ENCODE measurements at places on chromosomes 4 and X.
A peak's percentile ranks its signal among the peaks of the same experiment; 100 is the strongest.

DNA sequence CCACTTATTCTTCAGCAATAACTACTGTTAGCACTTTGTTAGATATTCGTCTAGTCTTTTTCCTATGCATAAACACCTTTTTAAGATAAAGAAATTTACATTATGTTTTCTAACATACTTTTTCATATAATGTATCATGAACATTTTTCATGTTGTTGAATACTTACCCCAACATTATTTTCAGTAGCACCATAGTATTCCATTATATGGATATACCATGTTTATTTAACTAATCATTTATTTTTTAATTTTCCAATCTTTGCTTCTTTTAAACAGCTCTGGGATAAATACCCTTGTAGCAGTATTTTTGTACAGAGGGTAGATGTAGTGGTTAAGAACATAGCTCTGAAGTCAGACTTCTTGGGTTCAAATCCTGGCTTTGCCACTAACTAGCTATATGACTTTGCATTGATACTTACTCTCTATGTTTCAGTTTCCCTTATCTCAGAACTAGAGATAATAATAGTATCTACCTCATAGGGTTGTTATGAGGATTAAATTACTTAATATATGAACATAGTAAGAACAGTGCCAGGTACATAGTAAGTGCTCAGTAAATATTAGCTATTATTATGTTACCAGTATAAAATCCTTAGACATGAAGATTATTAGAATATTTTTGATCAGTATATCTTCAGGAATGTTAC, 11.3 kb downstream of the EXOC1 start:
- no peak for DNase-seq

DNA sequence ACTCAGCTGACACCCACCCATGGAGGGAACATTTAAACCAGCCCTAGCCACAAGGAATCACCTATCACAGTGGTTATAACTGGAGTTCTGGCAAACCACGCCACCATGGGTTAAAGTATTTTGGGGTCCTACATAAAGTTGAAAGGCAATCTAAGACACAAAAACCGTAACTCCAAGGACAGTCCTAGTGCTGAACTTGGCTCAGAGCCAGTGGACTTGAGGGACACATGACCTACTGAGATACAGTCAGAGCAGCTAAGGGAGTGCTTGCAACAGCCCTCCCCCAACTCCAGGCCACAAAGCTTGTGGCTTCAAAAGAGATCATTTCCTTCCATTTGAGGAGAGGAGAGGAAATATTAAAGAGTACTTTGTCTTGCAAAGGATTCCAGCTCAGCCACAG, 300.5 kb downstream of the FGF13 start:
- DNase-seq = no peak

GRCh38 chrX:127404161-127404560, 584.6 kb downstream of the PRR32 start:
- no peak for DNase-seq

DNA sequence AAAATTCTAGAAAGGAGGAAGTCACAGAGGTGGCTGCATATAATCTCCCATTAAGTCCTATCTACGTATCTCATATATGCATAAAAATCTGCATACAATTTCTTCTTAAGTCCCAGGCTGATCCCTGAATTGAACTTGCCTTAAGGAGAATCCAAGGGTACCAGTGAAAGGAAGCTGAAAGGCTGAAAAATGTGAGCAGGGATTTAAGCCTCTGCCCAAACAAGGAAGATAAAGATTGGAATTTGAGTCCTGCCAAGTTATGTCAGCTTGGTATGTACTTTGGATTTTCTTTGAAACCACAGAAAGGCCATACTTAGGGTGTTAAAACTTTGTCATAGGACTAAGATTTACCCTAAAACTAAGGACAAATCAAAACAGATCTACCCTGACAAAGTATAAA, 26.5 kb upstream of the GEMIN8 start:
- DNase-seq = no peak

DNA sequence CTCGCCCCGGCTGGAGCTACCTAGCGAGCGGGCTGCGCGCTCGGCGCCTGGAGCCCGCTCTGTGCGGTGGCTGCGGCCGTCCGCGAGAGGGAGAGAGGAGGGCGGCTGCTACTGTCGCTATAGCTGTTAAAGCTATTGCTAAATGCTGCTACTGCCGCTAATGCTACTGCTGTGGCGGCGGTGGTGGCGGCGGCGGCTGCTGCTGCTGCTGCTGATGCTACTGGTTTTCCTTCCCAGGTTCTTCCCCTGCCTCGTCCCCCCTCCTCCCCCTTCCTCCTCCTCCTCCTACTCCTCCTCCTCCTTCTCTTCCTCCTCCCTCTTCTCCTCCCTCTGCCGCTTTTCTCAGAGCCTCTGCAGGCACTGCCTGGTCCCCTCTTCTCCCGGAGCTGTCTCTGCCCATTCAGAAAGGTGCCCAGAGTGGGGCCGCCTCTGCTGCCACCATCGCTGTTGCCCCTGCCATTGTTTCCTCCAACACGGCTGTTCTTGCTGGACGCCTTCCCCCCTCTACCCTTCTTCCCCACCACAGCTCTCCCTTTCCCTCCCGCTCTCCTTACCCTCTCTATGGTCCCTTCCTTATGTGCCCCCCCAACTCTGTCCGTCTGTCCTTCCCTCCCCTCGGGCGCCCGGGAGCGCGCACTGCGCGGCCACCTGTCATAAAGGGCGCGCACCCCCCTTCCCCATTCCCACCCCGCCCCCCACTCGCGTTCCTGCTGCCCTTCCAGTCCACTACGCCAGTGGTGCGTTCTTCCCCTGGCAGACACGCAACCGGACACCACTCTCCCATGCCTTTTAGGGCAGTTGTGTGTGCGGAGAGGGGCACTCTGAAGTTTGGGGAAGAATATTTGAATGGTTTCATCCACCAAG, at the start of gene NEXMIF:
Gene NEXMIF (minus strand): TSS at position 228 of the 864 bp plus-strand sequence.
- DNase-seq = no peak

DNA sequence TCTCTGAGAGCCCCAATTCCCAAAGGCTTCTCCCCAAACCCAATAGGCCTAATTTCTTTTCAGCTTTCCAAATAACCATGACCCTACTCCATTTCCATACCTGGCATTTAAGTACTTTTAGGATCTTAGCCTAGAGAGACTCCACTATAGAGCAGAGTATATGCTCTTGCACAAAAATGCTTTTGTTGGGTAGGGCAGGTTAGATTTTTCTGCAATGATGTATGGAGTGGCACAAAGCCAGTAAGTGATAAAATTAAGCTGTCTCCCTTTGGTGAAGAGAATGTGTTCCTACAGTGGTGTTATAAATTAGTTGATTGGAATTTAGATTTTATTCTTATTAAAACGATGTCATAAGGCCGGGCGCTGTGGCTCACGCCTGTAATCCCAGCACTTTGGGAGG, 124.9 kb downstream of the INPP4B start:
- no peak for DNase-seq

DNA sequence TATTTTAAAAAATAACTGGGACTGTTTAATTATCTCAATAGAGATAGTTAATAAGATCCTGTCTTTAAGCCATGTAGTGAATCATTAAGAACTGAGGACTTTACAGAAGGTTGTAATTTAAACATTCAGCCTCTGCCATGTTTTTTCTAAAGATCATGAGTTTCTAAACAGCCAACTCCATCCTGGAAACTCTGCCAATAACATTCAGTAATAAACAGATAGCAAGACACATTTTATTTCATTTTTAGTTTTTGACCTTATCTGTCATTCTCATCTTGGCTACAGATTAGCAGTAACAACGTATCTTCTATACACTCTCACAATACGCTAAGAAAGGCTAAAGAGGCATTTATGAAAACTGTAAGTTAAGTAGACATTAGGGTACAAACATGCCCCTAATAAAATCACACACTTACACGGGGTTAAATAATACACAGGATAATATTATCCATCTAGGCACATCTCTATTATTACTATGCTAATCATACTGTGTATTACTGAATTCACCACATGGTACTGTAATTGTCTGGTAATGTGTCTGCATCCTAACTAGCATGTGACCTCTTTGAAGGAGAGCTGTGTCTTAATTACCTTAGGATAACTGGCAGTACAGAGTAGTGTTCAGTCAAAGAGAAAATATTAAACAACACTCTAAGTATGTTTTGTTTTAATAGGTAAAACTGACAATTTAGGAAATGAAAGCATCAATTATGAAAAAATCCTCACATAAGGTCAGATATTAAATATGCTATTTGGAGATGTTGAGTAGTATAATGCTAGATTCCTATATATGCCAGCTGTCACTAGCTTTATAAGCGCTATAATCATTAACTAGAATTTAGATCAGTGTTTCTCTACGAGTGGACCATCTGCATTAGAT, 122.4 kb upstream of the NAP1L5 start:
- DNase-seq = no peak

- DNase-seq = no peak
Observed at GRCh38 chr4:71026086-71026485, 32.6 kb downstream of the DCK start.

DNA sequence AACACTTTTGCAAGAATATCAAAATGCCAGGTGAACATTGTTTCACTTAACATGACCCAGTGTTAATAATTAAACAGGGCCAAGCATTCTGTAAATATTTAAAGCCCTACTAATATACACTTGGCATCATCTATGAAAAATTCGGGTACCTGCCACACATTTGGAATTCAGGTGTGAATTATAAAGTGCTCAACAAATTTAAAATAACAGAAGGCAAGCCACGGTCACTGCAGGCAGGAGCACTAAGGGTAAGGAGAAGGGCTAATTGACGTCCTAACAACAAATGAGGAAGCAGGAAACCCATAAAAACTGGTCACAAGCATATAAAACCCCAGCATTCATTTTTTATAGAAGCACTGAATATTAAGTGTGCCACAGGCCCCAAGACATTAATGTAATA, 43.8 kb upstream of the CPEB2 start:
- DNase-seq = no peak

- DNase-seq = no peak
Observed at GRCh38 chr4:24219209-24219608, 329.4 kb upstream of the PPARGC1A start.

DNA sequence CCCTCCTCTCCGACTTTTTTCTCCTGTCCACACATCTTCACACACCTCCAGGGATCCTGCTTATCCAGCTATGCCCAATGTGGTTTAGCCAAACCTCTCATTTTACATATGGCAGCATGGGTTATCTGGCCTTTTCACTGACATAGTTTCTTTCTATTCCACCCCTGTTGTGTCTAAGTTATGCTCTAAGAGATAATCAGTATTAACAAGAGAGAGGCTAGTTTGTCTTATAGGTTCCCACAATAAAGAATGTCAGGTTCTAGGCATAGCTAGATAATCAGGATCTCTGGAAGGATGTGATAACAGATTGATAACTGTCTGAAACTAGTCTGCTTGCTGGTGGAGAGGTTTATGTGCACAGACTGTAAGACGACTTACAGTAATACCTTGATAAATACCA, 7.7 kb upstream of the GALNT7 start:
- DNase-seq = no peak

GRCh38 chr4:190020790-190021717, 6.0 kb downstream of the FRG2 start:
- DNase-seq = peak; percentile 73

DNA sequence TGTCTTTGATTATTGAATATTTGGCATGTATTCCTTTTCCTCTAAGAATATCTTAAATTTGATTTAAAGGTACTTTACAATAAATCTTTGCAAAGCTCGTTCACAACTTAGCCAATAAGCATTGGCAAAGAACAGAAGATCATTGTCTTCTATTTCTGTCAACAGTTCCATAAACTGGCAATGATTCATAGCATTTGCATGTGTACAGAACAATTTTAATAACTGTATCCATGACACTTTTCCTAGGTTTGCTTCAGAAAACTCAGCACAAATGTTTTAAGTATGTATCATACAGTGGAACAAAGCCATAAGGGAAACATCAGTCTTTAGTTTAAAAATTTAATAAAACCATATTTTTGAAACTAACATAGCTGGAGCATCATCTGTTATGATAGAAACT, 462.7 kb upstream of the RPS6KA3 start:
- no peak for DNase-seq

- DNase-seq = no peak
Observed at GRCh38 chr4:145340071-145340675, 141.5 kb upstream of the SMAD1 start.

GRCh38 chr4:142314686-142315085, 531.4 kb downstream of the INPP4B start:
- DNase-seq = no peak

DNA sequence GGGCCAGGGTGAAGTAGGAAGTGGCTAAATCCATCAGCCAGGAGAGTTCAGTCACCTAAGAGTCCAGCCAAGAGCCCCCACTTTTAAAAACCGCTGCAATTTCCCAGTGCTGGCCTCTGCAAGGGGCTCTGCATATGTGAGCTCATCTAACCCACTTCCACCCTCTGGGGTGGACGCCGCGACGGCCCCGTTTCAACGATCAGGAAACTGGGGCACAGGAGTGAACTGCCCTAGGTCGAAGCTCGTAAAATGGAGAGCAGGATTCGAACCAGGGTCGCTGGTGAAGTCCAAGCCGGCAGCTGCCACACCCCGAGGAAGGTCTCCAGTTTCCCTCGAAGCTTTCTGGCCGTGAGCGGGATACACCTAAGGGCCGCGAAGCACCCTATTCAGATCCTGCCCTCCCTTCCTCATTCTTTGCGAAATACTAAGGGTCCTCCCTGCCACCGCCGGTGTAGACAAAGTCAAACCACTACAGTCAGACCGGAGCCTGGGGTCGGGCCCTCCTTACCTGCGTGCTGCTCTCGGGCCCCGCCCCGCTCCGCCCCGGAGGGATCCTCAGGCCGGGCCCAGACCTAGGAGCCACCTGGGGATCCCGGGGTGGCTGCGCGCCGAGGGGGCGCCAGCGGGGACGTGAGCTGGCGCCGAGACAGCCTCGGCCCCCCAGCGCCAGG, 446 bp downstream of the EVC2 start:
- DNase-seq = no peak

DNA sequence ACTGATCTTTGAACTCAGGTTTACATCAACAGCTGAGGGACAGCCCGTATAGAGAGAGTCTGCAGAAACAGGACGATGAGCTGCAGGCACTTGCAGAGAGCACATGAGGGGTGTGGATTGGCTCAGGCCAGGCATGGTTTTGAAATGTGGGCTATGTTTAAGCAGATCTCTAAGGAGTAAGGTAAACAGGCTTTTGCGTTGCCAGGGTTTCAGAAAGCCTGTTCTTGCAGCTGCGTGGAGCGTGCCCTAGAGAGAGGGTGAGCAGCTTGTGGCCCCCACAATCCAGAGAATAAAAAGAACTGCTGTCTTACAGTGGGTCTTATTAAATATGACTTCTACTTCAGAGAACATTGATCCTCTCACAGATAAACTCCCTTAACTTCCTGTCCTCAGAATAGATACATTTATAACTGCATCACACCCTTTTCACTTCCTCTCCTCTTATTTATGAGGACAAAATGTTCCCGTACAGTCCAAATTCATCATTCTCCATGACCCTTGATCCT, 64.1 kb downstream of the TMA16 start:
- peak; percentile 35 for DNase-seq

GRCh38 chrX:8783097-8783713, 18.0 kb downstream of the FAM9A start:
- DNase-seq = peak; percentile 57

DNA sequence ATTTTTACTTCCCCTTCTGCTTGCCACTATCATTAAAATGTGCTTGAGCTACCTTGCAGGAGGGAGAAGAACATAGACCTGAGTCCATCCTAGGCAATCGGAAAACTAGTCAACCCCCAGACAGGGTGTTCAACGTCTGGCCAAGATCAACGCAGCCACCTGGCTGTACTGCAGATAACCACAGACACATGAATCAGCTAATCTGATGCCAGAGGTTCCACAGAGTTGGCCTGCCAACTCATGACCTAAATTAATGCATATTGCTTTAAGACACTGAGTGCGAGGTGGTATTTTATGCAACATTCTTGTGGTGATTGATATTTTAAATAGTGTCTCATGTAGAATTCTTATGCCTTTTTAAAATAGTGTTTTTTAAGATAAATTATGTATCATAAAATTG, 1283.8 kb upstream of the PABPC4L start:
- DNase-seq = no peak

GRCh38 chr4:4395849-4396627, 9.1 kb downstream of the NSG1 start:
- DNase-seq = no peak

Measured in activated T-cell treated with anti-CD3 and anti-CD28 coated beads, Interleukin-2, amount 50 U/mL, for 24 hours (primary cell).